Upper lobe of right lung (tissue), 1 donor: ENCODE measurements at places on chromosomes 1 and 21. TPM values are rescaled to one million over a fixed set of nuclear protein-coding genes. Genes with fewer than 3 reads are reported as not detected.

Gene NPHP4
- total RNA-seq: 14.6 TPM

Gene RPL22
- total RNA-seq: 308 TPM

Gene KCNA2
- total RNA-seq: 0.64 TPM

Gene SYNC
- total RNA-seq: 16.9 TPM

Gene TSPAN1
- total RNA-seq: 6.9 TPM

Gene CDK18
- total RNA-seq: 31.6 TPM

Gene PLPPR4
- total RNA-seq: 3.0 TPM

Gene FAM72B
- total RNA-seq: 0.55 TPM

Gene TTLL7
- total RNA-seq: 16.2 TPM

Gene CD160
- total RNA-seq: 0.93 TPM

Gene AMY2A
- not detected for total RNA-seq

- no peak for DNase-seq
Measured at GRCh38 chr1:163436140-163436812, 114.5 kb downstream of the NUF2 start.

- peak; percentile 79 for DNase-seq
Measured at GRCh38 chr1:154546264-154547063, 12.0 kb downstream of the UBE2Q1 start.

GRCh38 chr1:176517484-176517883 lies 54.5 kb downstream of the PAPPA2 start:
- DNase-seq: no peak

DNA sequence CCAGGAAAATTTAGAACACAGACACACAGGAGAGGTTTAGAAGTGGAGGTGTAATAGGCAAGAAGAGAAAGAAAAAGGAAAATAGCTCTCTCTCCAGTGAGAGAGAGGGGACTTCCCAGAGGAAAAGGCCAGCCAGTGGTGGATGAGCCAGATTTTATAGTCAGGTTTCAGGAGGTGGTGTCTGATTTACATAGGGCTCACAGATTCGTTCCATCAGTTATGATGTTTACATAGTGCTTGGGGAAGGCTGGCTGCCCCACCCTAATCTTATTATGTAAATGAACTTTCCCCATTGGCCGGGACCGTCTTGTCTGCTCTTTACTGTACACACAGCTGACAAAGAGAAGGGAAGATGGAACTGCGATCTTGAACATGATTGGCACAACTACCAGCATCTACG lies 797.3 kb downstream of the PLA2G4A start:
- DNase-seq: no peak

DNA sequence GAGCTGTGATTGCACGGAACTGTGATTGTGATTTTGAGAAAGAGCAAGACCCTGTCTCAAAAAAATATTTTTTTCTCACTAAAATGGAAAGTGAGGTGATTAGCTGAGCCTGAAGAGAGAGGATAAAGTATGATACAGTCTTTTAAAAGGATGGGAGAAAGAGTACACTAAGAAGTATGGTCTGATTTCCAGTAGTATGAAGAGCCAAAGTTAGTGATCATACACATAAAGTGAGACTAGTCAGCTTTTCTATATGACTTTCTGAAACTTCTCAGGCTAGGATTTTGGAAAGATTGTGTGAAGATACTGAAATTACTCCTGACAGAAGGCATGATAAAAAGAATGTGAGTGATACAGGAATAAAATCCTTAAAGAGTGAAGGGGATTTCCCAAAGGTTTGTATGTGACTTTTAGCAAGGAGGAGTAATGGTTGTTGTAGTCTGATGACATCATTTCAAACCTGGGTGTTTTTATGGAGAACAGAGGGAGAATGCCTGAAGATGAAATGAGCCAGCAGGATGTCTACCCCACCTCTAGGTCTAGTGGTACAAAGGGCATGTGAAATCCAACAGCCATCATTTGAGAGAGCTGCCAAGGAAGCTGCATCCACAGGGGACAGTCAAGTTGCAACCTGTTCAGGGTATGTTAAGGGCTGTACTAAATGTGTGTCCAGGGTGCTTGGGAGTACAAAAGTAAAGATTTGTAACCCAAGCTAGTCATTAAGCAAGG lies 157.7 kb downstream of the PIK3R3 start:
- no peak for DNase-seq

GRCh38 chr1:202709276-202710041 lies 795 bp downstream of the SYT2 start:
- DNase-seq: no peak

- DNase-seq: peak; percentile 39
Measured at GRCh38 chr1:2346691-2347408, 44.5 kb downstream of the MORN1 start.

DNA sequence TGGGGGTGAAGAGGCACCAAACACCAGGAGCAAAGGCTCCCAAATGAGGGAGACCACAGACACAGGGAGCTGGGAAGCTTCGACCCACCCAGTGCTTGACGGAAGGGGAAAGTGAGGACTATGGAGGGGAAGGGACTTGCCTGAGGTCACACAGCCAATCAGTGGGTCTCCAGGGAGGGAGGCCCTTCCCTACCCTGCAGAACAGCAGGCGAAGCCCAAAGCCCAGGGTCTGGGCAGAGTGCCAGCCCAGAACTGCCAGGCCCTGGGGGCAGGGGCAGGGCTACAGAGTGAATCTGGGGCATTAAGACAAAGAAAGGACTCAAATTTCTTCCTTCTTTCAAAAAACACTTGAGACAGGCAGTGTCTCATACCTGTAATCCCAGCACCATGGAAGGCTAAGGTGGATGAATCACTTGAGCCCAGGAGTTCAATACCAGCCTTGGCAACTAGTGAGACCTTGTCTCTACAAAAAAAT lies 45.5 kb upstream of the ECE1 start:
- DNase-seq: no peak

DNA sequence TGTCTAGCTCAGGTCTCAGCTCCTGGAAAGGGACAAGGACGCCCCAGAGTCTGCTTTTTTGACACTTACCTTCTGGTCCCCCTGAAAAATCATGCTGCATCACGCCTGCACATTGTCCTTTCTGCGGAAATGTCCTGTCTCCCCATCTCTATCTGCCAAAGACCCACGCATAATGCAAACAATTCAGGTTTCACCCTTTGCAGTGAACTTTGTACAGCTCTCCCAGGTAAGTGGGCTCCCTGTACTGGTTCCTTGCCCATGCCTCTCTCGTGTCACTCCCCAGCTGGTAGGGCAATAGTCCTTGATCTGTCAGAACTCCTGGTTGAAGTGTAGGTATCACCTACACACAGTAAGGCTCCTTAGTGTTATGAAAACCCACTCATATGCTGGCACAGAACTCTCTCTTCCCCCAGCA lies 102.9 kb upstream of the IRF2BP2 start:
- no peak for DNase-seq

GRCh38 chr1:205286335-205286950 lies 35.1 kb downstream of the NUAK2 start:
- DNase-seq: no peak

DNA sequence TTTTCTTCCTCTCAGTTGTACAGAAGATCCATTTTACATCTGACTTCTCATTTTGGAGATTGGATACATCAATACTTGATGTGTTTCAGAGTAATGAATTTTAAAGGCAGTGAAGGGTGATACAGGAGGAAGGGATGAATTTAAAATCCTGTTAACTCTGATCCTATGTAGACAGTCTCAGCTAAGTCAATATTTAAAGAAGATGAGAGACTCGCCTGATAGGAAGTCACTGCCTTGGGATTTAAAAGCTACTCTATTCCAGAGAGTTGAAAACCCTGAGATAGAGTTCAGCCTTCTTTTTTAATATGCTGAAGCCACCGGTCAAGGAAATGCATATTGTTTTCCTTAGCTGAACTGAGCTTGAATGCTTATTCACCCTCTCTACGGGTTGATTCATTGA lies 42.7 kb downstream of the HUNK start:
- DNase-seq: no peak

DNA sequence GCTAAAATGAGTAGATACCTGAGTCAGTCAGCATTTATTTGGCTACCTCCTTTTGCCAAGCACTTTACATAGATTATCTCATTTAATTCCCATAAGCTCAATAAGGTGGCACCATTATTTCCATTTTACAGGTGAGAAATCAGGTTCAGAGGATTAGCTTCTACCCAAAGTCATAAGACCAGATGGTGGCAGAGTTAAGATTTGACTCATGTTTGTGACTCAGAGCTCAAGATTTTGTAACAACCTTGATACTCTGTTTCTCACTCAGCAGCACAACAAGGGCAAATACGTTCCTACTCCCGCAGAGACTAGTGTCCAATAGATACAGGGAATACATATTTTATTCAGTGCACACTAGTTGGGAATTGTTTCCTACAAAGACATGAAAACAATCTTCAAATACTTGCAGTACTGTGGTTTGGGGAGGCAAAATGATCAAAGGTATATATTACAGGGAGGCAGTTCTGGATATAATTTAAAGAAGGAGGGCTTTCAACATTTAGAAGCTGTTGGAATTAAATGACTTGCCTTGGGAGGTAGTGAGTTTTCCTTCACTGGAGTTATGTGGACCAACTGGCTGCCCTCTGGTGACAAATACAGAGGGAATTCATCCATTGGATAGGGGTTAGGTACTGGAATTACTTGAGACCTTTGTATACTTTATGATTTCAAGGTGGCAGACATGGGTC lies 3.6 kb downstream of the LEPR start:
- no peak for DNase-seq

DNA sequence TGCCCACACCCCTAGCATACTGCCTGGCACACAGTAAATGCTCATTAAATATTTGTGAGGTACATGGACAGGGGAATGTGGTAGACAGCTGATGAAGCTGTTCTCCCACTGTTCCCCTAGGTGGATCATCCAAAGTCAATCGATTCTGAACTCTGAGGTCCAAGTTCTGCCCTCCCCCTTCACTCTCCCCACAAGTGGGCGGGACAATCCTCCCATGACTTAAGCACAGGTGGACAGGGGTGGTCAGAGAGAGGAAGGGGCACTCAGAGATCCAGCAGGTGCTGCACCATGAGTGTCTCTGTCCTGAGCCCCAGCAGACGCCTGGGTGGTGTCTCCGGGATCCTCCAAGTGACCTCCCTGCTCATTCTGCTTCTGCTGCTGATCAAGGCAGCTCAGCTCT lies at the start of gene CYP4A22:
Gene CYP4A22, plus strand, starts transcription at position 244 of the 400 bp plus-strand sequence. Its CDS starts 45 bp downstream, at position 289.
- DNase-seq: peak; percentile 50

DNA sequence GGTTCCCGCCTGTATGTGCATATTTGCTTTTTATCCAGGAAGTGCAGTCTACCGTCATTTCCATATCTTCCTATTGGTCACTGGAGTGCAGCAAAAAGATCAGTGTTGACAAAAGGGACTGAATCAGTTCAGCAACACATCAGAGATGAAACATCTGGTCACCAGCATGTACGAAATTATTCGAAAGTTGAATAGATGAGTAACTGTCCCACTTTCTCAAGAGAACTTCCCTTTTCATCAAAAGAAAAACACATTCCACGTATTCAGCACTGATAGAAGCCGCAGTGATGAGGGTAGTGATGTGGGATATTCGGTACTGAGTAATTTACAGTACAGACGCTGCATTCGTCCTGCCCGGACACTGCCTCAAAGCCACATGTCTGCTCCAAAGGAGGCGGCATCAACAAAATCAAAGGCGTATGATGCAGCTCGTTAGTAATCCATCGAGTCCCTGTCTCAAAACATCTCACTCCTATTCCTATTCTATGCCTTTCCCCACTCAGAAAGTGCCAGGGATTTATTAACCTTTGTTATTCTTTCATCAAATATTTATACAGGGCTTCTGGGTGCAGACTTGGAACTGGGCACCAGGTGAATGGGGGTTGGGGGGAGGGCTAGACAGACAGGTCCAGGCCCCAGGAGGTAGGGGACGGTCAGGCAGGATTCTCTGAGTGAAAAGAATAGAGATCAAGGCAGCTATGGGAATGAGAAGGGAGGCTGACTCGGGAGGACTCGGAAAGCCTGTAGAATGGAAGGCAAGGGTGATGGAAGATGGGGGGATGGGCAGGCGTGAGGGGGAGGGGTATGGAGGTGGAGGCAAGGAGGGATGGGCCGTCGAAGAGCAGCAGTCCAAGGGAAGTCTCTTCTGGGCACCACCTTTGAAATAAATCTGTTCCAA lies 79.5 kb upstream of the SLC45A1 start:
- no peak for DNase-seq

DNA sequence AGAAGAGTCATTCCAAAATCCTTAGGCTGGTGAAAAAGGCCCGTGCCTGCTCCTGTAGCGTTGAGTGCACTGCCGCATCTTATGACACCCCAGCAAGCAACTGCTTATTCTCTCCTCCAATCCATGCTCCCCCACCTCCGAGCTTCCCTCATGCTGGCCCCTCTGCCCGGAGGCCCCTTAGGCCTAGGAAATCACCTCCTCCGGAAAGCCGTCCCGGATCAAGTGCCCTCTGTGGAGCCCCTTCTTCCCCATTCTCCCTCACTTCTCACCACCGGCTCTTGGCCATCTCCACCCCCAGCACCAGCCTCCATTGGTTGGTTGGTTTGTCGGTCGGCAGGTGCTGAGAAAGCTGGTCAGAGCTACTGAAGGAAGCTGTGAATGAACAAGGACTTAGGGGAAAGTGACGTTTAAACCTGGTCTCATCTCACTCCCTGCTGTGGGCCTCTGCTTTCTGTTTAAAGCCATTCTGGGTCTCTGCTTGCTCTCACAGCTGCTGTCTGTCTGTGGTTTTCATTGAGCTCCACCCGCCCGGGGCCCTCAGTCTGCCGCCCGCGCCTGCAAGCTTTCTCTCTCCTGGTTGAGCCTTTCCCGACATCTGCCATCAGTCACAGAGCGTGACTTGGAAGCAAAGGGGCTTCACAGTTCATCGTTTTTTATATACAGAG lies 122.2 kb downstream of the KCNN3 start:
- no peak for DNase-seq

GRCh38 chr1:159987186-159987585 lies 33.1 kb upstream of the SLAMF9 start:
- DNase-seq: no peak

DNA sequence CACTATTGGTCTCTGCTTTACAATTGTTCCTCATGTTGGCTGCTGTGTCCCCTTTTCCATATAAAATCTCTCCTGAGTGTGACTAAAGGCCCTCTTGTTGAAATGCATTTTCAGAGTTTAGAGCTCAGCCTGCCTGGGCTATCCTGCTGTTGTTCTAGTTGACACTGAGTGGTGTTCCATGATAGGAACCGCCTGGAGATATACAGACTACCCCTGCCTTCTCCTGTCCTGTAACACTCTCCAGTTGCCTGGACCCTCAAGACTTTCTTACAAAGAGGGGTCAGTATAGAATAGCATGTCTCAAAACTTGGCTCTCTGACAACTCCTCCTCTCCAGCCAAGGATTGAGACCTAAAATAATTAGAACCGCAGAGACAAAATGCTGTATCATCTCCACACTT lies 152.0 kb upstream of the POU3F1 start:
- DNase-seq: no peak

GRCh38 chr1:166876540-166876838 lies 425 bp upstream of the TADA1 start:
- no peak for DNase-seq

GRCh38 chr1:113652771-113653170 lies 106.5 kb downstream of the PHTF1 start:
- DNase-seq: no peak
